NCI-H748 treated with DMSO at 0.1 percent for 48 hours (cell line): ENCODE measurements at places on chromosomes 16 and 17.

- no peak for DNase-seq
Measured at GRCh38 chr17:15247891-15248529, 17.1 kb downstream of the PMP22 start.

DNA sequence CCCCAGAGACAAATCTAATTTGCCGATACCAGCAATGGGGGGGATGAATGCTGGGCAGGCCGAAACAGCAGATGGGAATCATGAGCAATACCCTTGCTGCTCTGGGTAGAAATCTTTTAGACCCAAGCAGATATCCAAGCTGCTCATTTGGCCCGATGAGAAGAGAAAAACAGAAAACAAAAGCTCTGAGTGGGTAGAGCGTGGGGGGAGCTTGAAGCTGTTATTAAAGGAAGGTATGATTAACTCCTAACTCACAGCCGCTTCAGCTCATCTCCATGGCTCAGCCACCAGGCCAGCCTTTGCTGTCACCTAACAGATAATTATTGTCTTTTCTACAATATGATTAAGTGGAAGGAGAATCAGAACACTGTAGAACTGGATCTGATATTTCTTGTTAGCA lies 58.3 kb downstream of the VPS35L start:
- DNase-seq: no peak

DNA sequence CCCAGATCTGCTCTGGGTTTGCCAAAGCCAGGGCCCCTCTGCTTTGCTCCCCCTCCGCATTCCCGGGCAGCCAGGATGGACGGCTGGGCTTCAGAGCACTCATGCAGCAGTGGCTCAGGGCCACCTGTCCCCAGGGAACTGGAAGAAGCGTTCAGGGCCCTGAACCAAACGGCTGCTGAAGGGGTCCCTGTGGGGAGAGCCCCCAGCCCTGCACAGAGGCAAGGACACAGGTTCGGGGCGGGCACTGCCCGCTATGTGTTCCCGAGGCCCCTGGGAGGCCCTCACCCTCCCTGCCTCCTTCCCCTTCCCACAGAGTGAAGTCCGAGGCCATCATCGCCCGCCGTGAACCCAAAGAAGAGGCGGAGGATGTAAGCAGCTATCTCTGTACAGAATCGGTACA lies 10.4 kb downstream of the NME3 start:
- no peak for DNase-seq

GRCh38 chr16:6193718-6194117 lies 1096.1 kb upstream of the EEF2KMT start:
- DNase-seq: no peak

DNA sequence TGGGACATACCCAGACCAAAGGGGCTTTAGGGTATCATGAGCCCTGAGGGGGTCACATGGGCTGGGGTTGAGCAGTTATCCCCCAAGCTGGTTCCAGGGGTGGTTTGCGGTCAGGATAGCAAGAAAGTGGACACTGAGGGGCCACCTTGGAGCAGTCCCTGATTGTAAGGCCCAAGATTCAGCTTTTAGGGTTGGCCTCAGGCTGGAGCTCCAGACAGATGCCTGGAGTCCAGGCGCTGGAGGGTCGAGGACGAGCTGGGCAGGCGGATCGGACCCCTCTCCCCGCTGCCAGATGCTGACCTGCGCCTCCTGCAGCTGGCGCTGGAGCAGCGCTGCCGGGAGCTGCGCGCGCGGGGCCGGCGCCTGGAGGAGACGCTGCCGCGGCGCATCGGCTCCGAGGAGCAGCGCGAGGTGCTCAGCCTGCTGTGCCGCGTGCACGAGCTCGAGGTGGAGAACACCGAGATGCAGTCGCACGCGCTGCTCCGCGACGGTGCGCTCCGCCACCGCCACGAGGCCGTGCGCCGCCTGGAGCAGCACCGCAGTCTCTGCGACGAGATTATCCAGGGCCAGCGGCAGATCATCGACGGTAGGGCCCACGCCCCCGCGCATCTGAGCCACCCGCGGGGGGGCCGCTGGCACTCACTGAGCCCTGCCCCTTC lies 10.0 kb downstream of the BTBD17 start:
- no peak for DNase-seq

- no peak for DNase-seq
Measured at GRCh38 chr17:63838631-63839171, 3.8 kb downstream of the SMARCD2 start.

DNA sequence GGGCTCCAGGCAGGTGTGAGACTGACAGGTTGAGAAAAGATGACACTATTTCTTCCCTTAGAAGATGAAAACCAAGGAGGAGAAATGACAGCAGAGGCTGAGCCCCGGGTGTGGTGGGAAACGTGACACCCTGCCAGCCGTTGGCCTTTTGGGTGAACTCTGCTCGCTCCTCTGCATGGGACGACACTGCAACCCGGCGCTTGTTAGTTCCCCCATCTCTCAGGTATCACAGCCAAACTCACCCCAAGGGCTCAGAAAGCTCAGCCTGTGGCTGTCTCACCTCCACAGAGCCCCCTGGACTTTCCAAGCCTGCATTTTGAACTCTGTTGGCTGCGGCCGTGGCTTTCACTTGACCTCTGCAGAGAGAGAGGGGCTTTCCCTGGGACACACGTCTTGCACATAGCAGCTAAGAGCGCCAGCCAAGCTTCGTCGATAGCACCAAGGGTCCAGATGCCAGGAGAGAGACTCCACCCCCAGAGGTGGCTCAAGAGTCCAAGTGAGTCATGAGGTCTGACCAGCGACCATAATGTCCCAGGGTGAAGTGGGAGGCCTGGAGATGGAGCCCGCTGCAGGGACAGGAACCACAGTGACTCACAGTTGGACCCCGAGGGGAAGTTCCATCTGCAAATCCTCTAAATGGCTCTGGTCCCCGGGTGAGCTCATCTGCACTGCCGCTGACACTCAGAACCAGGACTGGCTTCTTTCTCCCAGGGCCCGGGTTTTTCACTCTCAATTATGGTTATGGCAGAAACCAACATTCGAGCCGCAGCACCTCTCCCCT lies 301.9 kb downstream of the SOX9 start:
- DNase-seq: no peak

- no peak for DNase-seq
Measured at GRCh38 chr16:19437280-19437679, 19.6 kb downstream of the TMC5 start.

DNA sequence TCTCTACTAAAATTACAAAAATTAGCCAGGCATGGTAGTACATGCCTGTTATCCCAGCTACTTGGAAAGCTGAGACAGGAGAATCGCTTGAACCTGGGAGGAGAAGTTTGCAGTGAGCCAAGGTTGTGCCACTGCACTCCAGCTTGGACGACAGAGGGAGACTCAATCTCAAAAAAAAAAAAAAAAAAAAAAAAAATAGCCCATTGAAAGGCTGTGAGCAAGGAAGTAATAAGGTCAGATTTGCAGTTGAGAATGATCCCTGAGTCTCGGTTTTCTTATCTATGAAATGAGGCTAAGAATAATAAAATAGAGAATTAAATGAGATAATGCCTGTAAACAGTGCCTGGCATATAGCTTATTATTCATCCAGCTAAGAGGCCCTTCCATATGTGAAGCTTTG lies 1.3 kb upstream of the PDK2 start:
- no peak for DNase-seq

DNA sequence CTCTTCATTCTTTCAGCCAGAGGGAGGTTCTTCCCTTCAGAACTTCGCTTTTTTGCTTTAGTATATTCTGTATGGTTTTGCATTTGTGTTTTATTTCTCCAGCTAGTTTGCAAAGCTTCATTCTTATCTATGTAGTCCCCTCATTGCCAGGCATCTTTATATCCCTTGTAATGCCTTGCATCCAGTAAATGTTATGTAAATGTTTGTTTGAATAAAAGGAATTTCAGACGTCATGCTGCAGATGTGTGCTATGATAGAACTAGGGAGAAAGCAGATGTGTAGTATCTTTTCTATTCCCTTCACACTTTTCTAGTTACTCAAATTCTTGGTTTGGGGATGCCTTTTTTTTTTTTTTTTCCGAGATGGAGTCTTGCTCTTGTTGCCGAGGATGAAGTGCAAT lies 62.6 kb upstream of the RASL10B start:
- DNase-seq: no peak

DNA sequence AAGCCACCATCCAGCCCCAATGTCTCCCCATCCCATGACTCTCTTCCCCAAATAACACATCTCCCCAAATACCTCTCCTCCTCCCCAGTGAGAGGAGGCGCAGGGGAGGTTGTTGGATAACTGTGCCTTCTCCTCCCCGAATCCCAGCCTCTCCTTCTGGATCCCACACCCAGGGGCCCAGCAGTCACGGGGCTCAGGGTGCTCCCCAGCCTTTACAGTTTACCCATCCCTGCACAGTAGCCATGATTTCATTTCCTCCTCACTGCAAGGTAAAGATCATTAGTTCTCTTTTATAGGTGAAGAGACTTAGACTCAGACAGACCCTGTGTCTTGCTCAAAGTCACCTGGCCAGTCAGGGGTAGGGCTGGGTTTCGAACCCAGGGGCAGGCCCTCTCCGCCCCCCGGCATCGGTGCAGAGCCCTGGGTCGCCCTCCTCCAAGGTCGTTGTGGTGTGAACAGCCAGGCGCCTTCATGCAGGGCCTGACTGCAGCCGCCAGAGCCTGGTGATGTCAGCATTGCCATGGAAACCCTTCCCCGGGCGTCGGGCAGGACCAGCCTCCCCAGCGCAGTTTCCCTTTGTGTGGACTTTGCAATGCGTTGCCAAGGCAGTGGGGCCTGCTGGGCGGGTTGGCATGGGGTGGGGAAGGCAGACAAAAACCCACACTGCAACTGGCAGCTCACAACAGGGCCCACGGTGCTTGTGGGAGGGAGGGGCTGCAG lies 53.3 kb upstream of the TOB1 start:
- peak; percentile 93 for DNase-seq

DNA sequence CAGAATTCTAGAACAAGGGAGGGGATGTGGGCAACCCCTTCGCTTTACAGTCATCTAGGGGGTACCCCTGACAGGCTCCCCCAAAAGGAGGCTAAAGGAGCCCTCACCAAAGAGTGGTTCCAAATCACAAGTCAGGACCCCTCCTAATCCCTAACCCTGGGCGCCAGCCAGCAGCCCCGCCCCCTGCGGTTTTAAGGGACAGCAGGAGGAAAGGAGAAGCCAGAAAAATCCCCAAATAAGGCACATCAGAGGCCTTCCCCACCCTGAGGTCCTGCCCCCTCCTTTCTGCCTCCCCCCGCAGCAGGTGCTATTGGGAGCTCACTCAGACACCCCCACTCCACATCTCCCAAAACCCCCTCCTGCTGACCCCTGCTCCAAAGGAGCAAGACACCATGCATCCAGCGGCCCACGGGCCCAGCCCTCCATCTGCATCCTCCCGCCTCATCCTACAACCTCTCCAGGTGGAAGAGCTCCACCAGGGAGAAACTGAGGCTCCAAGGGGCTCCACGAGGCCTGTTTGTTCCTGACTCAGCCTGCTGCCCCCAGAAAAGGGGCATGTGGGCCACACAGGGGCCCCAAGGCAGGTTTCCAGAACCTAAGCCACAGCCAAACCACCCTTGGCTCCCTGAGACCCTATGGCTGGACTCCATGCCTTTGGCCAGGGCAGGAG lies 93.5 kb downstream of the GOSR1 start:
- DNase-seq: no peak

GRCh38 chr17:19381741-19382444 lies 3.6 kb downstream of the MAPK7 start:
- no peak for DNase-seq

DNA sequence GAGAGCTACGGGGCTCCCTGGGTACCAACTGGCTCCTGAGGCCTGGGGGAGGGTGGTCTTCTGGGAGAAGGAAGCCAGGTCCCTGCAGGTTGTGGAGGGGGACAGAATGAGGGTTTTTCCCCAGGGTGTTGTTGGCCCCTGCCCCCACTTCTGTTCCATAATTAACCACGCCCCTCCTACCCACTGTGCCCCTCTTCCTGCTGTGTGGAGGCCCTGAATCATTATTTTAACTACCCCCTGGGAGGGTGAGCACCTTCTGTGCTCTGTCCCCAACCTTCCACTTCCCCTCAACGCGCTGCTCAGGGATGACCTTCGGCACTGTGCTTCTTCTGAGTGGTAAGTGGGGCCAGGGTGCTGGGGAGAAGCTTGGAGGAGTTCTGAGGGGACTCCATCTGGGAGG lies at the start of gene ITGAD:
Gene ITGAD, plus strand, starts transcription at position 280 of the 400 bp plus-strand sequence. Its CDS starts 26 bp downstream, at position 306.
- DNase-seq: no peak

DNA sequence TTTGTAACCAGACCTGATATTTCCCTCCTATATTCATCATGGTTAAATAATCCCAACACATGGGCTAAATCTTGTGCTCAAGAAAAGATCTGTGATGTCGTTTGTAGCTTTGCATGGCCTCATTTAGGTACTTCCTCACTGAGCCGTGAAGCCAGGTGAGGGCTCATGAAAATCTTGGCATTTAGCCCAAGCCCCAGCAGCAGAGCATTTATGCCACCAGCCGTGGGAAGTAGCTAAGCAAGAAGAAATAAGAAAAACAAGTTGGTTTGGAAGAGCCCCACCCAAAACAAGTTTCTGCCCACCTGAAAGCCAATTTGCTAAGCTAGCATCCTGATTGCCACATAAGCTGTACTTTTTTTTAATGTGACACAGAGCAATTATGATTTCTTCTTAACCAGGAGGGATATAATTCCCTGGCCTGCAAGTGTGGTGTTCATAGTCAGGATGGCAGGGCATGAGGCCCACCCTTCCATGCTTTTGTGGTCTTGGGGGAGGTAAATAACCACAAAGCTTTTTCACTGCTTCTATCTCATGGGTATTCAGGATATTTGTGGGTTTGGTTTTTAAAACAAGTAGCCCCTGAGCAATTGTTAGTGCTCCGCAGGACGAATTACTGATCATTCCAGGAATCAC lies 10.5 kb downstream of the TMIGD1 start:
- DNase-seq: peak; percentile 51

DNA sequence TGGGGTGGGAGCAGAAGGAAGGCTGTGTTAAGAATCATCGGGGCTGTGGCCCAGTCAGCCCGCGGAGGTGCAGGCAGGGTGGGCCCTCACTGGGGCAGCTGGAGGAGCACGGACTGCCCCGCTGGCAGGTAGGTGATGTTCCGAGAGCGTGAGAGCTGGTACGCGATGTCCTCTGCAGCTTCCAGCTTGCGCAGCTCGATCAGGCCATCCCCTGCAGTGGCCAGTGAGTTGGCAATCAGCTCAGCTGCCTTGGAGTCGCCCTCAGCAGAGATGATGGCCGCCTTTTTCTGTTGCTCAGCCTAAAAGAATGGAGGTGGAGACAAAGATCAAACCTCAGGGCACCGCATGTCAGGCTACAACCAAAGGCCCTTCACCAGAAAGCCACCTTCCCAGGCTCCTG lies 9.8 kb downstream of the PHB1 start:
- DNase-seq: no peak

DNA sequence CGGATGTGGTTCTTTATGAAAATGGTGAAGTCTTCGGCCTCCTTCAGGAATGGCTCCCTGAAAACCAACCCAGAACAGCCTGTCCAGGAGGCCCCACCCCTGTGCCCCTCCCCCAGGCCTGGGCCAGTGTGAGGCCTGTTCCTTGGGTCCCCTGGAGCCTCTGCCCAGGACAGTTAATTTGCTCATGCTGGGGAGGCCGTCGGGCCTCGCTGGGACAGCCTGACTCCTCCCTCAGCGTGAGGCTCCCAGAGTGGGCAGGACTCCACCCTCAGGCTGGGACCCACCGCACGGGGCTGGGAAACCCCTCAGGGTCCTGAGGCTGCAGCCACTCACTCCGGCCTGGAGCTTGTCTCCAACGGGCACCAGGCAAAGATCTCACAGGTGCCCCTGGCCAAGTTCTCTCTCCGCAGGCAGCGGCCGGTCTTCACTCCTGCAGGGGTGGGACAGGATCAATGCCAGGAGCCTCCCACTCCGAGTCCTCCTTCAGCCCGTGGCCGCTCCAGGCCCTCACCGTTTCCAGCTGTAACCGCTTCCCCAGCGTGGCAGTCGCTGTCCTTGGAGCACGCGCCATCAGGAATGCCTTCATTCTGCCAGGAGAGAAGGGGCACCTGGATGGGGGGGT lies 5.8 kb downstream of the P2RX5 start:
- DNase-seq: no peak
